ENCODE measurements at places on chromosomes 3 and 15. TPM values are rescaled to one million over a fixed set of nuclear protein-coding genes. Genes with fewer than 3 reads are reported as not detected.

TMEM207 gene
- not detected for total RNA-seq

HTR3E gene
- total RNA-seq, result not detected

PROK2 gene
- not detected for total RNA-seq

SLC7A14 gene
- total RNA-seq, result 6.8 TPM

All from IMR-90 (cell line).